ENCODE measurements at places on chromosomes 2 and 18.

DNA sequence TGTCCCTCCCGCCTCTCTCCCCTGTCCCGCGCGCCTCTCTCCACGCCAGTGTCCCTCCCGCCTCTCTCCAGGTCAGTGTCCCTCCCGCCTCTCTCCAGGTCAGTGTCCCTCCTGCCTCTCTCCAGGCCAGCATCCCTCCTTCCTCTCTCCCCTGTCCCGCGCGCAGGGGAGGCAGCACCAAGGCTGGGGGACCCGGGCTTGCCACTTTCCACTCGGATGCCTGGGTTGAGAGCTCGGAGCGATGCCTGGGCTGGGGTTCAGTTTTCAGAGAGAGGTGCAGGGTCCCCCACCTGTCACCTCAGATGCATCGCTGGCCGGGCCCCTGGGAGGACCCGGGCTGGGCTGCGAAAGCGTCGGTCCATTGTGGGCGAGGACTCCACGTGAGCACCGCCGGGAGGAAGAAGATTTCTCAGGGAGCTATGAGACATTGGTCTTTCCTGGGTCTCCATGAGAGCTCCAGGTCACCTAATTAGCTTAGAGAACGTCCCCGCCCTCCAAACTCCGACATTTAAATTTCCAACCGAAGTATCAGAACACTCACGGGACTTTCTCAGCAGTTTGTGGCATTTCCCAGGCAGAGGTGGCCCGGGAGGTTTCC is 2.1 kb downstream of the FBLN7 start:
- no peak for DNase-seq

DNA sequence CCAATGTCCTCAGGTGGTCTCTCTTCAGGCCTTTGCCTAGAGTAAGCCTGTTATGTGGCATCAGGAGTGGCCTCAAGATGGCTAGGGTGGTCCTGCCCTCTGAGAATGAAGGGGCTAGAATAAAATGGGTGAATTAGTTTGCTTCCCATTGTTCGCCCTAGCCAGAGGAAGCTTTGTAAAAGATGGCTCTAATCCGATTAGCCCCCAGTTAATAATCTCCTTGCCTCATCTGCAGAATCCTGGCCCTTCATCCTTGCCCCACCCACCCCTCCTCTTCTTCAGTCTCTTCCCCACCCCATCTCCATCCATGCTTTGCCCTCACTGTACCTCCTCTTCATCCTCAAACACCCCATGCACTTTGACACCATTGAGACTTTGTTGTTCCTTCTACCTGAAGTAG is 57.4 kb upstream of the LGALSL start:
- no peak for DNase-seq

DNA sequence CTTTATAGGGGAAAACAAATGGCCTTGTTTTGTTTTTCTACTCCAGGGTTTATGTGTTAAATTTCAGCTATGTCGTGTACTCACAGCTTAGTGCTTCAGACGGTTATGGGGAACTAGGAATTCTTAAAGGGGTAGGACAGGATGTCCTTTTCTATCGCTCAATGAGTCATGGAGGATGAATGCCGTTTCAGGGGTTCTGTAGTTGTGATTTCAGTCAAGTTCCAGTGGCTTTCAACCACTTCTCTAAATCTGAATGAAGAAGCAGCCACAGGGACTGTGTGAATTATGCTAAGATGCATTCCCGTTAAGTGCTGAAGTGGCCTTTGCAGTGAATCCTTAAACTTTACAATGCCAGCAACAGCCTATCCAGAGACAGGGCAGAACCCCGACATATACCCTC is 1231.7 kb upstream of the ZEB2 start:
- DNase-seq: peak; percentile 66

DNA sequence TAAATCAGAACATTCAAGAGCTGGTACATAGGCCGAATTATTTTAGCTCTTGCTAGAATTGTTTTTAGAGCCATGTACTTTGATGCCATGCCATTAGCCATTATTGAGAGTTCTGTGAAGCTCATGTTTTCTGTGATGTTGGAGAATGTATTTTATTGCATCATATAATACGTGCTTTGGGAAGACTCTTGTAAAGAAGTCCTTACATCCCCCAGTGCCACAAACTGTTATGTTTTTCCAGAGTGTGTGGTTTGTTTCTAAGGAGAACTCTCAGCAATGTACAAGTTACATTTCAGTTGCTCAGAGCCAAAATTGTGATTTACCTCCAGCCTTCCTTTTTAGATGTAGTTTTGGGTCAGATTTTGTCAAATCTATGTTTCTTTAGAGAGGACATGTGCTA is 148.6 kb downstream of the HAUS1 start:
- no peak for DNase-seq

DNA sequence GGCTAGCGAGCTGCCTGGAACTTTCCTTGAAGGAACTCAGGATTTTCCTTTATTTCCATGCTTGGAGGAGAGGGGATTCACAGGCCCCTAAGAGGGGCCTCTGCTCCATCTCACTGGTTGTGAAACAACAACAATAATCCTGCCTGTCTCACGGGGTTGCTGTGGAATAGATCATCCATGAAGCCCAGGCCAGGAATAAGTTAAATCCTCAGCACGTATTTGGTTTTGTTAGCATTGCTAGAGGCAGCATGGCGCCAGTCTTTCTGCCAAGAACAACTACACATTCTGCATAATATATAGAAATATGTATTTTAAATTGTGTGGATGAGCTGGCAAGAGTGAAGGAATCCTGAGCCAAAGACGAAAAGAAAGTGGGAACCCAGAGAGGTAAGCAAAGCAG is 80.8 kb upstream of the L3MBTL4 start:
- no peak for DNase-seq

- DNase-seq: no peak
These were observed 13.9 kb downstream of the FN1 start for GRCh38 chr2:215421859-215422461.

GRCh38 chr2:207157162-207157481 is 8.6 kb downstream of the KLF7 start:
- DNase-seq: no peak

- no peak for DNase-seq
These were observed 446.1 kb downstream of the EIPR1 start for GRCh38 chr2:2931318-2932075.

GRCh38 chr2:157216286-157216965 is 41.1 kb upstream of the GALNT5 start:
- DNase-seq: no peak

- DNase-seq: no peak
These were observed 134.5 kb downstream of the NBAS start for GRCh38 chr2:15426606-15427005.

- no peak for DNase-seq
These were observed 36.9 kb downstream of the TBC1D8 start for GRCh38 chr2:101114268-101114783.

DNA sequence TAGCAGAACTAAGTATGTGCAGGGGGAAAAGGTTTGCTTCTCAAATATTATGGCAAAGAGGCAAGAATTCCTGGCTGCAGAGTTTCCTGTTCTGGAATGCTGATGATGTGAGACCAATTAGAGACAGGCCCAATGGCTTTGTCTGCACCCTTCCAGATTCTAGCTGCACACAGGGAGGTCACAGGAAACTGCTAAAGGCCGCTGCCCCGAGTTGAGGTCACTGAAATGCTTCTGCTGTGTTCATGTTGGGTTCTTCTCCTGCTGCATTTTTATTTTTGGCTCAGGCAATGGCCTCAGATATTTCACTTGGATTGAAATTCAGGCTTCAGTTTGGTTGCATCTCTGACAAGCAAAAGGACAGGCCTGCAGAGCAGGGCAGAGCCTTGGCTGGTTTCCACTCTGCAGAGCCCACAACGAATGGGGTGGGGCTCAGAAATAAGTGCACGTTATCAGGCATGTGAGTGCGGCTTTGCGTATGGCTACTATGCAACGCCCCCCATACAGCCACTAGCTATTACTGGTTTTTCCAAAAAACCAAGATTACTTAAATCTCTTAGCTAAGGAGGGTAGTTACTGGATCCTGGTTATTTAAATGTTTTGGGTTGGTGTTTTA is 66.9 kb upstream of the FZD5 start:
- DNase-seq: no peak

DNA sequence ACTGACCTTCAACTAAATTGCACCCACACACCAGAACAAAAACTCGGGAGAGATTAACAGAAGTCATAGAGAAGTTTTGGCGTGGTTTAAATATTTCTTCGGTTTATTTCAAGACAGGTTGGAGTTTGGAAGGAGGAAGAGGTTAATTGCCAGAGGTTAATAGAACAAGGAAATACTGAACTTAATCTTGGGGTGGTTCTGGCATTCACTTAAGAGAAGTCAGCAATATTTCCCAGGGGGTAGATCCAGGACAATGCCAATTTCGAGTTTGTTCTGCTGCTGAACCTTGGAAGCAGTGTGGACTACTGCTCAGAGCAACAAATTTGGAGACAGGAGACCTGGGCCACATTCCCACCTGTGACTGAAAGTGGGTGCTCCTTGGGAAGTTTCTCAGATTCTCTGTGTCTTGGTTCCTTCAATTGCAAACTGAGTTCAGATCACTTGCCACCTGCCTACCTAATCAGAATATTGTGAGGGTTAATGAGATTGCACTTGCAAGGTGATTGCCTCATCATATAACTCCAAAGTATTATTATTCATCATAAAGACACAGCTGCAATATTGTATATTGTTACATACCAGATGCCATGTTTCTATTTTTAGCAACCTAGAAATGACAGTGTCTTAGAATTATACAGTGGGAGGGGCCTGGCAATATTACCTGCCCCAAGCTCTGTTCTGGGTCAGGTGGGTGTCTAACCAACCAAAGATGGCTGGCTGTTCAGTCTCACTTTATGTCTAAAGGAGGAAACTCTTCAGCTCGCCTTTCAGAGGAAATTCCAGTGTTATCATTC is 217.4 kb downstream of the CDCA7 start:
- DNase-seq: no peak

GRCh38 chr2:121075006-121075551 is 209.9 kb downstream of the TFCP2L1 start:
- DNase-seq: no peak

- DNase-seq: no peak
These were observed 45.4 kb downstream of the M1AP start for GRCh38 chr2:74602586-74603281.

GRCh38 chr2:120672526-120673204 is 63.0 kb upstream of the GLI2 start:
- no peak for DNase-seq

- DNase-seq: no peak
These were observed 46.8 kb upstream of the SPOPL start for GRCh38 chr2:138454761-138455160.

- no peak for DNase-seq
These were observed 17.5 kb downstream of the BZW1 start for GRCh38 chr2:200829258-200829655.

DNA sequence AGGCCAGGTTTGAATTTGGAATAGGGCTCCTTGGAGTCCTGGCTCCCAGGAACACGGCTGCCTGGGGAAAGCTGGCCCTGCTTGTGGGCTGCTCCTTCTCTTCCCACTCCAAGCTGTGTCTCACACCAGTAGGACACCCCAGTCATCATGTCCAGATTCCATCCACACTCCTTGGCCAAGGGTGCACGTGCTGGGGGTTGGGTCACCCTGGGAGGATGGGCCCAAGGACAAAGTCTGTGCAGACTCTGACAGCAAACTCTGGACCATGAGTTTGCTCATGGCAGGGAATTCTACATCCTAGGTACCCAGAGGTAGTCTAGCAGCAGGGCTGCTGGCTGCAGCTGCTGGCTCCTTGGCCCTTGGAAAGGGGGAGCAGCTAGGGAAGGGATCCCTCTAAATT is 102.4 kb upstream of the EPAS1 start:
- no peak for DNase-seq

GRCh38 chr2:185526161-185526560 is 212.4 kb upstream of the FSIP2 start:
- DNase-seq: no peak

GRCh38 chr2:134398300-134398699 is 144.4 kb downstream of the MGAT5 start:
- no peak for DNase-seq

GRCh38 chr2:47917276-47917961 is 11.1 kb upstream of the FBXO11 start:
- no peak for DNase-seq

DNA sequence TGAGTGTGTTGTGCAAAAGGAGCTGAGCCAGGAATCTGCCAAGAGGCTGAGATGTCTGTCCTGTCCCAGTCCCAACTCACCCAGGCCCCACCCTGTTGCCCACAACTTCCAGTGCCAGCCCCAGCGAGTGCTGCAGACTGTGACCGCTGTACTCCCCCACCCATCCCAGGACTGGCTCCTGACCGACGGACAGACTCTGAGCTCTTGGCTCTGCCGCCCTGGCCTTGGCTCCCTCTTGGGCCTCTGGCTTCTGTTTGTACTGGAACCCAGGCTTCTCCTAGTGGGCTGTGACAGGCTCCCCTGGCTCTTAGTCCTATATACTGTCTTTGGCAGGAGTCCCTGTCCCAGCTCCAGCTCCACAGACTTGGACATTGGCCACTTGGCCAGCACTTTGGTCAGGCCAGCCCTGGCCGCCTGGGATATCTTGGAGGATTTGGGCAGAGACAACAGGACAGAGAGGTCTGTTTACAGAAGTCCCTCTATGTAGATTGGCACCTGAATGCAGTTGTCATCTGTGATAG is 41.1 kb downstream of the ACOXL start:
- DNase-seq: no peak

DNA sequence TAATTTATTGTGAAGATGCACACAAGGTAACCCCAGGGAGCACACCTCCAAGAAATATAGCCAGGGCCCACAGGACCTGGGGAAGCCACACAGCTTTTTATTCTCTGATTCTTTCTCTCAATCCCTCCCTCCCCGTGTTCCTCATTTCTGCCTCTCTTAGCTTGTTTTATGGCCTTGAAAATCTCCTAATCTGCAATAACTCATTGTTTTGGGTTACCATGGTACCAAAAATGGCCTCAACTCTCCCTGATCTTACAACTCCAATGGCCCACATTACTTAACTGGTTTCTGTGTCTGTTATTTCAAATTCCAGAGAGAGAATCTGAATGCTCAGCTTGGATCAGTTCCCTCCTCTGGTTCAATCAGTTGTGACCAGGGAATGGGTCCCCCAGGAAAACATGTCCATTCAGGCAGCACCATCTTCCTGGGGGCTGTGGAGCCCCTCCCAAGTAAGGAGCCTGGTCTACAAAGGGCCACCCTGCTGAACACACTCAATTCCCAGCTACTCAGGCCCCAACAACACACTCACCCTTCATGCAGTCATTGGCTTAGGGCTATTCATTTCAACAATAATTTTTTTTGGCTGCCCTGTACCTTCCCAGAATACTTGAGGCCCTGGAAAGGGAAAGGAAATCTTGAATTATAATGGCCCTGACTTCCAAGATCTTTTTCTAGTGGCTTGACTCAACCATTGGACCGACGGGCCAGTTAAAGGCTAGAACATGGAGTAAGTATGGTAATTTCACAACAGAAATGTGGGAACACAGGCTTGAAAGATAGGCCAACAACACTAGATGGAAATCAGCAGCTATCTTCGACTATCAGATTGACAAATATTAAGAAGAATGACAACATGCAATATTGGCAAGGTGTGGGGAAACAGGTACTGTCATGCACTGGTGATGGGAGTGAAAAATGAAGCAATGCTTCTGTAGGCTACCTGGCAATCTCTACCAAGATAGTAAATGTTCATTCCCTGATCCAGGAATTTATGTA is 41.6 kb upstream of the ST3GAL5 start:
- no peak for DNase-seq

All from GDM1 (cell line).